Stimulated activated CD4-positive, alpha-beta T cell treated with anti-CD3 and anti-CD28 coated beads, TNF-alpha, amount 100 ng/mL, for 48 hours (primary cell): ENCODE measurements at places on chromosomes 16 and 17.

- DNase-seq, result no peak
These were observed 39.2 kb upstream of the CBX4 start for GRCh38 chr17:79878329-79878947.

GRCh38 chr16:7209598-7209997 lies 123.0 kb upstream of the RBFOX1 start:
- no peak for DNase-seq

DNA sequence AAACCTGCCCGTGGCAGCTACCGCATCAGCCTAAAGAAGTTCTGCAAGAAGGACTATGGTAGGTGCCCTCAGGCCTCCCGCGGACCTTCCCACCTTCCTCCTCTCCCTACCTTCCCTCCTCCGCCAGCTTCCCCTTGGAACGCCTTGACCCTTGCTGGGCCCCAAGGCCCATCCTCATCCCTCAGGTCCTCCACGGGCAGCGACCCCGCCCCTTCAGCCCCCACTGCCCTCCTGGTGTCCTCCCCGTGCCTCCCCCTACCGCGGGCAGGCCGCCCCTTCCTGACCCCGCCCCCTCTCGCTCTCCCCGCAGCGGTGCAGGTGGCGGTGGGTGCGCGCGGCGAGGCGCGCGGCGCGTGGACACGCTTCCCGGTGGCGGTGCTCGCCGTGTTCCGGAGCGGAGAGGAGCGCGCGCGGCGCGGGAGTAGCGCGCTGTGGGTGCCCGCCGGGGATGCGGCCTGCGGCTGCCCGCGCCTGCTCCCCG lies 1.4 kb upstream of the TBC1D24 start:
- no peak for DNase-seq

DNA sequence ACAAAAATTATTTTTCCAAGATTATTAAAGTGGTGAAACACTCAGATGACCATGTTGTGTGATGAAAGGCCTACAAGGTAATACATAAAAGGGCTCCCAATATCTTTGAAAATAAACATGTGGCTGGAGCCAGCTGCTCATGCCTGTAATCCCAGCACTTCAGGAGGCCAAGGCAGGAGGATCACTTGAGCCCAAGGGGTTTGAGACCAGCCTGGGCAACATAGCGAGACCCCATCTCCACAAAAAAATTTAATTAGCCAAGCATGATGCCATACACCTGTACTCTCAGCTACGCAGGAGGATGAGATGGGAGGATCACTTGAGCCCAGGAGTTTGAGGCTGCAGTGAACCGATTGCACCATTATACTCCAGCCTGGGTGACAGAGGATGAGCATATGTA lies 26.8 kb downstream of the SIAH1 start:
- DNase-seq, result no peak

DNA sequence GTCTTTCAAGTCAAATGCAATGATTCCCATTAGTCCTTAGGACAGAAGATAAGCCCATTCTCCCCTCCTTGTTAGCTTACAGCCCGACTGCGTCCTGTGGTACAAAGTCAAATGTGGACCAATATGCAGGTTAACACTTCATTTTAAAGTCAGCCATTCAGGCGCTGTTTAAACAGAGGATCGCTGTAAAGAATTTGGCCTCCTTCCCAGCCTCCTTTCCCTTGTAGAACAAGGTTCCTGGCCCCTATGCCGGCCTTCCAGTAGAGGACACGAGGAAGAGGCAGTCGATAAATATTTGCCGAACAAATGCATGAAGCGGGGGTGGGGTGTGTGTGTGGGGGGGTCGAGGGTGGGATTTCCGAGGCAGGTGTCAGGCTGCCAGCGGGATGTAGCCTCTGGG lies 4.3 kb downstream of the SDK2 start:
- DNase-seq, result no peak

DNA sequence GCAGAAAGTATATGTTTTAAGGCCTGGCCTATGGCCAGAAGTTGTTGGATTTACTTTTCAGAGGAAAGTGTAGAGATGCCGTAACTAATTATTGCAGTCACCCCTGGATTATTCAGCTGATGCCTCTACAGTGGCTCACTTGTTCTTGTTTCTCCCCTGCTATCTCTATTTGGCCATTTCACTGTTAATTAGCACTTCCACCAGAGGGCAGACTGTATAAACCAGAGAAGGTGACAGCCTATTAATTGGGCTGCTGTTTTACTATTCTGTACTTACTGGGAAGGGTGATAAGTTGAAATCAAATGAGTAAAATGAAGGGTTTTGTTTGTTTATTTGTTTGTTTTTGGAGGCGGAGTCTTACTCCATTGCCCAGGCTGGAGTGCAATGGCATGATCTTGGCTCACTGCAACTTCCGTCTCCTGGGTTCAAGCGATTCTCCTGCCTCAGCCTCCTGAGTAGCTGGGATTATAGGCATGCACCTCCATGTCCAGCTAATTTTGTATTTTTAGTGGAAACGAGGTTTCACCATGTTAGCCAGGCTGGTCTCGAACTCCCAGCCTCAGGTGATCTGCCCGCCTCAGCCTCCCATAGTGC lies 66.0 kb downstream of the CDK12 start:
- DNase-seq, result no peak

DNA sequence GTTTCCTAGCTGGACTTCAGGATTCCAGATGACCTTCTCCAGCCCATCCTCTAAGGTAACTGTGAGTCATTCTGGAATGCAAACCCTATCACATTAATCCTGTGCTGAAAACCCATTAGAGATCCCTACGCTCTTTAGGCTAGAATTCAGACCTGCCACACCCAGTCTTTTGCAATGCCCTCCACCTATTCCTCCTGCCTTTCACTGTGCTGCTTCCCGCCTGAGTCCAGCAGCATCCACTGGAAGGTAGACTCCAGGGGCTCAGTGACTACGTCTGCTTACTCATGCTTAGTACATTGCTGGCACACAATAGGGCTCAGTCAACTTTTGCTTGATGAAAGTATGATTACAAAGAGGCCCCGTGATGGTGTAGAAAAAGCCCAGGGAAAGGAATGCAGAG lies 121.1 kb downstream of the SPACA3 start:
- no peak for DNase-seq

DNA sequence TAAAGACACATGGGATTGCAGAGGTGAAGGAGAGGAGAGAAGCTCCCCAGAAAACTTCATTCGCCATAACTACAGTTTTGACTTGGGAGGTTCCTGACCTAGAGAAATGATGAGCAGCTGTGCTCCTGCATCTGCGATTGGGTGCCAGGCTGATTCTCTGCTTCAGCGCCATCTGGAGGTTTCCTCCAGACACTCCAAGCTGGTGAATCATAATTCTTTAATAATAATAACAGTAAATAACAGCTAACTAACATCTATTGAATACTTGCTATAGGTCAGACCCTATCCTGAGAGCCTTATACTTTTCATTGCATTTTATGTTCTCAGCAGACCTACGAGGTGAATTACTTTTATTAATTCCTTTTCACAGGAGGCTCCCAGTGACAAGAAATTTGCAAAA lies 575.8 kb downstream of the TOX3 start:
- no peak for DNase-seq

DNA sequence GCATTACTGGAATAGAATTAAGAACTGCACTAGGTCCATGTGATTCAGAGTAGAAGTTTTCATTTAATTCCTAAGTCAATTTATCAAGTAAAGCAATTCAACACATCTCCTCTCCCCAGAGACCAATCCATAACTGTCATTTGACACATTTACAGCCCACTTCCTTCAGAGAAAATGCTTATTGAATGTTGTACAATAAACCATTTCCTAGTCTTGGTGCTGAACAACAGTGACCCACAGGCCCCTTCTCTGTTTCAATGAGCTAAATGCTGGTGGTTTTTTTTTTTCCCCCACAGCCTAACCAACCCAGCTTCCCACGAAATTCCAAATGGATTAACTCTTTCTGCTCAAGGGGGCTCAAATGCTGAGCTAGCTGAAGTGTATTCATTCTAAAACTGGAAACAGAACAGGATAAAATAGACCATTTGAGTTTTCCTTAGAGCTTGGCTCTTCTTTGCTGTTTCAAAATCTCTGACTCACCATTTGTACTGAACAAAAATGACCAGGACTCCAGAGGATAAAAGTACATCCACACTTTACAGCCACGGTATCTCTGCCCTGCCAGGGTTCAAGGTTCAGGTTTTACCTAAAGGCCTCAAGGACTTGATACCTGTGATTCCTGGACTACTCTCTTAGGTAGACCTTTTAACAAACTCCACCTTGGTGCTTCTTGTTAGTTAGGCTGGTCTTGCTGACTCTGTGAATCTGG lies 62.3 kb downstream of the TMEM100 start:
- no peak for DNase-seq

GRCh38 chr17:50605429-50605828 lies 29.3 kb upstream of the ABCC3 start:
- no peak for DNase-seq

DNA sequence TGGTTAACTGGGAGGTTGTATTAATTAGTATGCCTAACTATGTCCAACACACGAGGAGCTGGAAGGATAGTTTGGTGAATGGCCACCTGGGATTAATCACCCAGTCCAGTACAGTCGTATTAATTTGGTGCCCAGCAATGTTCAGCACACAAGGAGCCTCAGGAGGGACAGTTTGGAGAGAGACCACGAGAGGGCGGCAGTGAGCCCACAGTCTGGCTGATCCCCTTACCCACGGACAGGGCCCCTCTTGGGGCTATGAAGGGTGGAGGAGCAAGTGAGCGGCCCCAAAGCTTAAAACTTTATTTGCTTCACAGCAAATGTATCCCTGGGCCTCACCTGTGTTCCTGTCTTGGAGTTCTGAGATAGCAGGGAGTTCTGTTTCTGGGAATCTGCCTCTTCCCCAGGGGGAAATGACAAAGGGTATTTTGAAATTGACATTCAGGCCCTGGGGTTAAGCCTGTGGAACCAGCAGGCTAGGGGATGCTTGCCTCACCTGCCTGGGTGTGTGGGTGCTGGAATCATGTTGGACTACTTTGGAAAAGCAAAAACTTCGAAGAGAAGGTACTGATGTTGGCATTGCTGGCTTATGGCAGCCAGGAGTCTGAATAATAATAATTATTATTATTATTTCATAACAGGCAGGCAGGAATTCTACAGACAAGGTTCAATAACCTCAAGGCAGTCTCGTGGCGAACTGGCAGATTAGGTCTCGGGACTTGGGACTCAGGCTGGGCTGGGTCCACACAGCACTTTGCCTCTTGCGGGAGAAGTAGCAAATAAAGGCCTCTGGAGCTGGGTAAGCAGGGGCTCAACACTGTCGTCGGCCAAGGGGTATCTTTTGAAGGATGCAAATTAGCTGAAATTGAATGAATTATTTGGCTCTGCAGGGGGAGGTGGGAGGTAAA lies 227.6 kb upstream of the ASIC2 start:
- DNase-seq, result peak; percentile 18

GRCh38 chr16:57976331-57976796 lies 5.4 kb upstream of the CNGB1 start:
- DNase-seq, result no peak

GRCh38 chr16:16007743-16008111 lies 58.3 kb downstream of the ABCC1 start:
- DNase-seq, result no peak

- DNase-seq, result no peak
These were observed 35.3 kb upstream of the RAI1 start for GRCh38 chr17:17645961-17646360.

DNA sequence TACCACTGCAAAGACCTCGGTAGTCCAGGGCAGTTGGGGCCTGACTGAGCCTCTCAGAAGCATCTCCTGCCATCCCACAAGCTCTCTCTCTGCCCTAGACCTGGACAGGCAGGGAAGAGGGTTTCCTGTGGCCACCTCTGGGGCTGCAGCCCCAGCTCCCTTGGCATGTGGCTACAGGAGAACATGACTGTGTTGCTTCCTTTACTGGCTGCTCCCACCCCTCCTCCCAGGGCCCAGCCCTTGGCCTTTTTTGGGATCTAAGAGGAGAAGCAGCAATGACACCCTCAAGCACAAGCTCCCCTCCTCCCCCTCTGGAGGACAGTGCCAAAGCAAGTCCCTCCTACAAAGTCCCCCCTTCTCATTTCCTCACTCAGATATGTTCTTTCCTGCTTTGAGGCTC lies 5.6 kb downstream of the MRPL27 start:
- DNase-seq, result no peak

DNA sequence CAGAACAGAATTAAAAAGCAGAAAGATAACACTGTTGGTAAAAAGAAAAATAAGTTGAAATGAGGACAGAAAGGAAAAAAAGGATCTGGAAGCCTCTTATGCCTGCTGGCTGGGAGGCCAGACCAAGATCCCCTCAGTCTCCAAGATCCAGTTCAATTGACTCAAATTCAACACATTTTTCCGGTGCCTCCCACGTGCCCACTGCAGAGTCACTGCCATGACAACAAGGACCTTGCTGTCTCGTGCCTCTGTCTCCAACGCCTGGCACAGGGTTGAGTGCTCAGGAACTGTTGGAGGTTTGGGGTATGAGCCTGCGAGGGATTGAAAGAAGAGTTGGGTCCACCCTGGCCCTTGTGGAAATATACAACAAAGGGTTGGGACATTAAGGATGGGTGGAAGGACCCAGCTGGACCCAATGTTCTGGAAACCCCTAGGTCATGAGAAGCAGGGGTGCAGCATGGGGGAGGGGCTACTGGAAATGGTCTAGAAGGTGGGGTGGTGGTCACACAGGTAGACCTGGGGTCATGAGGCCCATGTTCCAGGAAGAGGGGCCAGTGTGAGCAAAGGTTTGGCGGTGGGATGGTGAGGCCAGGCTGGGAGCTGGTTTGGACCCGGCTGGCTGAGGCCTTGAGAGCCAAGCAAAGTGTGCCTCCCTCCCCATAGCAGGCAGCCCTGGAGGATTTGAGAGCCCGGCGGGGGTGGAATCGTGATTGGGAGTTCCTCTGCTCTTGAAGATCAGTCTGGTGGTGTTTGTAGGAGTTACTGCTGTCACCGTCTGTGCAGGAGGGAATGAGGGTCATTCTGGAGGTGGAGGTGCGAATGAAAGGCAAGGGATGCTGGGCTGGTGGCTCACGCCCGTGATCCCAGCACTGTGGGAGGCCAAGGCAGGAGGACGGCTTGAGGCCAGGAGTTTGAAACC lies 1.3 kb downstream of the IL34 start:
- DNase-seq, result no peak

GRCh38 chr17:33292201-33292980 lies 704 bp downstream of the ASIC2 start:
- DNase-seq, result no peak

DNA sequence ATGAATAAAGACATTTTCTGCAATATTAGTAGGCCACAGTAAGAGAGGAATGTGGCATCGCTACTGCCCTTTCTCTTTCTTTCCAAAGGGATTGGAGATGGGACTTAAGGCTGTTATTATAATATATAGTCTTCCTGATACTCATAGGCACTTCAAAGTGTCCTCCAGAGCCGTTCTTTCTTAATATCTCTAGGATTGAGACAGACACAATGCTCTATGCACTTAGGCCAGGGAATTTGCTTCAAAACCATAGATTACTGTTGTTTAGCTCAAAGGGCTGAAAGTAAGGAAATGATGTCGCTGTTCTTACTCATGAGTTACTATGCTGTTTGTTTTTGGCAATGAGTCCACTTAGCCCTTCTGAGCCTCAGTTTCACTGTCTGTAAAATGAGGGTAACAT lies 590.5 kb downstream of the CDH11 start:
- no peak for DNase-seq
